ENCODE measurements at places on chromosomes 6 and 20.

- no peak for DNase-seq
Observed at GRCh38 chr6:15901141-15902115, 227.5 kb upstream of the MYLIP start.

GRCh38 chr20:38050686-38051085, 17.1 kb downstream of the RPRD1B start:
- no peak for DNase-seq

GRCh38 chr6:158766621-158767455, 52.3 kb downstream of the EZR start:
- DNase-seq = no peak

DNA sequence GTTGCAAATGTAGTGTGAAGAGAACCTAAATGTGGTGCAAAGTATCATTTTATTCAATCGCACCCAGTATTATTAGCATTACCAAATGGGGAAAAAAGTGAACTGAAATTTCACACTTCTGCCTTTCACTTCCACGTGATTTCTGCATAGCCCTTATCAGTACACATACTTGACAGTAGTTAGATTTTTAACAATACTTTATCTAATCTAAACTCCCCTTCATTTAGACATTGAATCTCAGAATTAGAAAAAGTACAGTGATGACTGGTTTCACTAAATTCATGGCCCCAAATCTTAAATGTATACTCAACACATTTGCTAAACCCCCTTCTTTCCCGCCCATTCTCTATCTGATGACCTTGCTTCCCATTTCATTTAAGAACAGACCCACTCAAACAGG, 14.3 kb downstream of the STX7 start:
- no peak for DNase-seq

- DNase-seq = no peak
Observed at GRCh38 chr20:54727490-54727889, 252.1 kb downstream of the DOK5 start.

DNA sequence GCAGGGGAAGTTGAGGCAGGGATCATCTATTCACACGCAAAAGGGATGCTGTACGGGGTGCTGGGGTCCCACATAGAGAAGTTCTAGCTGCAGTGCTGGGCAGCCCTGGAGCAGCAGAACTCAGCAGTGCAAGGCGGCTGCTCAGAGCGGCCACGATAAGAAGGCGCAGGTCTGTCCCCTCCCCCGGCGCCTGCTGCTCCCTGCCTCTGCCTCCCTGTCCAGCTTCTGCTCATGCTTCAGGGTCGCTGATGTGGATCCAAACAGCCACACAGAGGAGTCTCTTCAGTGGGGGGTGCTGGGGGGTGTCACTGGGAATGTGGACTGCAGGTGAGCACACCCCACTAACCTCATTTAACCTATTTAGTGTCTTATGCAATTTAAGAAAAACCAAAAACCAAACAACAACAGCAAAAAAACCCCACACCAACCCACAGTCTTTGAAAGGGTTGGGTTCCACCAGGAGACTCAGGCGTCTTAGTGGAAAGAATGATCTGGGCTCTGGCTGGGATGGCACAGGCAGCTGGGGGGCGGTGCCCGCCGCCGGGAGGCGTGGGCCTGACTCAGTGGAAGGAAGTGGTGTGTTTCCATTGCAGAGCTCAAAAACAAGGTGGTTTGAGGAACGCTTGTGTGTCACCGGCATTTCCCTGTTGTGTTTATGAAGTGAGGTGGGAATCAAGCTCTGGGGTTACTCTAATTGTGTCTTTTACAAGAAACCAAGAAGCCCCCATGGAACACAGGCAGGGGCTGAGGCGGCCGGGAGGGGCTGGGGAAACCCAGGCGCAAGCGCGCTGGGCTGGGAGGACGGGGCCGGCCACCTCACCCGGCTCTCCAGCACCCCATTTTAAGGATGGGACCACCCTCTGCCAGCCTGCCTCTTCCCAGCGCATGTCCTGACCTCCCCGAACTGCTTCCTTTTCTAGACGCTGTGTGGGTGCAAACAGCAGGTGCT, 55.1 kb downstream of the IRF4 start:
- peak; percentile 52 for DNase-seq

DNA sequence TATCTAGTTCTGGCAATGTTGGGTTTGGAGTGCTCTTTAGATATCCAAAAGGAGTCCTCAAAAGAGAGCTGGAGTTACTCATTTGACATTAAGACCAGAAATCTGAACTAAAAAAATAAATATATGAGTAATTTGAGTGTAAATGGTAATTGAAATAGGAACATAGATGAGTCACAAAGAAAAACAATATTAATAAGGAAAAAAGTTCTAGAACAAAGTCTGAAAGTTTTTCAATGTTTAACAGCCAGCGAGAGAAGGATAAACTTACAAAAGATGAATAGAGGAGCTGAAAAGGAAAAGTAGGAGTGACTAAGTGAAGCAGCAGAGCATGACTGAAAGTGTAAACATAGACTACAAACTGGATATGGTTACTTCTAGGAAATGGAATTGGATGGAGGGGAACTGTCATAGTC, 46.8 kb downstream of the EPM2A start:
- DNase-seq = no peak

- DNase-seq = no peak
Observed at GRCh38 chr20:50991076-50991475, 31.8 kb downstream of the KCNG1 start.

DNA sequence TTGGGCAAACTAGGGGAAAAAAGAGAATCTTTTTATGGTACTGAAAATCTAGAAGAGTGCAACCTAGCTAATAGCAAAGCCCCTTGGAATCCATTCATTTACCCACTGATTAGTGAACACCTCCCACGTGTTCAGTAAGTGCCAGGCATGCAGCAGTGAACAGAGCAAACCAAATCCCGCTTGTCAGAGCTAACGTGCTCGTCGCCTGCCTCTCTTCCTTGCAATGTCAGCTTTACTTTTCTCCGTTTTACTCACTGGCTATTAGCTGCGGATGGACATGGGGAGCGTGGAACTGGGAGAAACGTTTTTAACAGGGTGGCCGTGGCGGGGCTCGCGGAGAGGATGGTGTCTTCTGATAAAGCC, 120.4 kb downstream of the SYNDIG1 start:
- DNase-seq = no peak

Data from mucosa of descending colon (tissue), 3 donors.